ENCODE measurements at places on chromosomes 1 and 21.

DNA sequence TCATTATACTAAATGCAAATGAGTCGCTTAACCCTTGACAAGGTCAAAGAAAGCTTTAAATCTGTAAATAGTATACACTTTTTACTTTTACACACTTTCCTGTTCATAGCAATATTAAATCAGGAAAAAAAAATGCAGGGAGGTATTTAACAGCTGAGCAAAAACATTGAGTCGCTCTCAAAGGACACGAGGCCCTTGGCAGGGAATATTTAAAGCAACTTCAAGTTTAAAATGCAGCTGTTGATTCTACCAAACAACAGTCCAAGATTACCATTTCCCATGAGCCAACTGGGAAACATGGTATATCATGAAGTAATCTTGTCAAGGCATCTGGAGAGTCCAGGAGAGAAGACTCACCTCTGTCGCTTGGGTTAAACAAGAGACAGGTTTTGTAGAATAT lies 62.7 kb downstream of the CAPN2 start:
- DNase-seq: no peak

DNA sequence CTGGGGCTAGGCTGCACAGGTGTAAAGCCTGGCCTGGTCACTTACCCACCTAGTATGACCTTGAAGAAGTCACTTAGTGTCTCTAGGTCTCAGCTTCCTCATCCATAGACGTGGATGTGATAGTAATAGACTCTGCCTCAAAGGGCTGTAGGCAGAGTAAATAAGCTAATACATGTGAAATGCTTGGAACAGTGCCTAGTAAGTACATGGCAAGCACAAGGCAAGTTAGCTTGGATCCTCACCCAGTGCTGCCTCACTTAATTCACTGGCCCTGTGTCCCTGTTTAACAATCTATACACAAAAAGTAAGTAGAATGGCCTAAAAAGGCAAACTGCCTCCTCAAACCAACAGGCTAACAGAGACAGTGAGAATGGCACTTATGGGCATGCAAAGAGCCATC lies 167.8 kb downstream of the PIGK start:
- DNase-seq: no peak

- DNase-seq: no peak
Observed at GRCh38 chr1:23449958-23450357, 25.4 kb upstream of the TCEA3 start.

DNA sequence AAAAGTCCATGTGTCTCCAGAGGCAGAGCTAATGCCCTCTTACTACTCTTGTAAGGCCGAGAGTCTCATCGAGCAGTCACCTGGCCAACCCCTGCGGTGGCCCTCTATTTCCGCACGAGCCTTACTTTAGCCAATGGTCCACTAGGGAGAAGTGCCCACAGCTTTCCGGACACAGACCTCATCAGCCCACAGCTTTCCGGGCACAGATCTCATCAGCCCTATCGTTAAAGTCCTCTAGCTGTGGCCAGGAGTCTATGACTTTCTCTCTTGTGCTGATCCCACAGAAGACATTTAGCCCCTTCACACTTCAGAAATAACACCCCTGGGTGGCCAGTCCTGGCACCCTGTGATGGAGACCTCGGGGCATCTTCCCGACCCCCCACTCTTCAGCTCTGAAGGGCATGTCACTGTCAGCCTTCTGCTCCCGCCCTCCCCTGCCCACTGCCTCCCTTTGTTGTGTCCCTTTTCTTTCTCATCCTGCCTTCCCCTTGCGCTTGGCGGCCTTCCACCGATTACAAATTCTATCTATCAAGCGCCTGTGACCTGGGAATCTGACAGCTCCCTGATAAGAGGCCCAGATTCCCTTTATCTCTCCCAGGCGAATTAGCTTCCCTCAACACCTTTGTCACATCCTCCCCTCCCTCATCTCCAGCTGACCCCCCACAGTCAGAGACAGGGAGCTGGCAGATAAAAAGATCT lies 161.0 kb downstream of the PLXNA2 start:
- no peak for DNase-seq

- DNase-seq: no peak
Observed at GRCh38 chr1:5754817-5755551, 237.2 kb downstream of the NPHP4 start.

DNA sequence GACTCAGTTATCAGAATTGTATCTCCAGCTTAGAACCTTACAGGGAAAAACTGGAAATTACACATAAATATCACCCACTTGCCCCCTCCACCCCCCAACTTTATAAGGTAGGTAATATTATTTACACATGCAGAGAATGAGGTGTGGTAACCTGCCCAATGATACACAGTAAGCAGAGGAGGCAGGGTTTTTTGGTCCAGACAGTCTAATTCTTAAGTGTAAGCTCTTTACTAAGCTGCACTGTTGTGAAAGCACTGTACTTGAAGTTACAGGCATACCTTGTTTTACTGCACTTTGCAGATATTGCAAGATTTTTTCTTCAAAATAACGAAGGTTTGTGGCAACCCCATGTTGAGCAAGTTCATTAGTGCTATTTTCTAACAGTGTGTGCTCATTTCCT lies 24.8 kb upstream of the MYOCOS start:
- DNase-seq: no peak

- DNase-seq: no peak
Observed at GRCh38 chr1:116743535-116743934, 10.7 kb upstream of the CD2 start.

- DNase-seq: no peak
Observed at GRCh38 chr1:18807334-18808063, 52.0 kb downstream of the TAS1R2 start.

GRCh38 chr1:8462371-8462892 lies 144.5 kb downstream of the SLC45A1 start:
- DNase-seq: no peak

- DNase-seq: no peak
Observed at GRCh38 chr1:98389809-98390208, 271.7 kb upstream of the SNX7 start.

GRCh38 chr1:90671741-90672140 lies 45.4 kb downstream of the BARHL2 start:
- DNase-seq: no peak

DNA sequence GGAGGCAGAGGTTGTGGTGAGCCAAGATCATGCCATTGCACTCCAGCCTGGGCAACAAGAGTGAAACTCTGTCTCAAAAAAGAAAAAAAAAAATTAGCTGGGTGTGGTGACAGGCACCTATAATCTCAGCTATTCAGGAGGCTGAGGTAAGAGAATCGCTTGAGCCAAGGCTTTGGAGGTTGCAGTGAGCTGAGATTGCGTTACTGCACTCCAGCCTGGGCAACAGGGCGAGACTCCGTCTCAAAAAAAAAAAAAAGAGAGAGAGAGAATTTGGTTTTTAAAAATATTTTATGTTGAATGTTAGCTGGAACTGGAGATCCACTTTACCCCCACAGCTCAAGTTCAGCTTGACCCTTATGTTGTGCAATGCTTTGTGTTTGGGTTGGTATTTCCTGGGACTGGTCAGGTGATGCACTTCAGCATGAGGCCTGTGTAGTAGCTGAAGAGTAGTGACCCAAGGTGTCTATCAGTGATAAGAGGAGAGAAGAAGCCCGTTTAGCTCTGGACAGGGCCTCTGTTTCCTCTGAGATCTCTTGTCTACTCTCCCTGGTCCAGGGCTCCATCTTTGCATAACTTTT lies 36.8 kb upstream of the MACF1 start:
- DNase-seq: no peak

GRCh38 chr1:147080006-147080661 lies 92.1 kb downstream of the PRKAB2 start:
- DNase-seq: no peak

DNA sequence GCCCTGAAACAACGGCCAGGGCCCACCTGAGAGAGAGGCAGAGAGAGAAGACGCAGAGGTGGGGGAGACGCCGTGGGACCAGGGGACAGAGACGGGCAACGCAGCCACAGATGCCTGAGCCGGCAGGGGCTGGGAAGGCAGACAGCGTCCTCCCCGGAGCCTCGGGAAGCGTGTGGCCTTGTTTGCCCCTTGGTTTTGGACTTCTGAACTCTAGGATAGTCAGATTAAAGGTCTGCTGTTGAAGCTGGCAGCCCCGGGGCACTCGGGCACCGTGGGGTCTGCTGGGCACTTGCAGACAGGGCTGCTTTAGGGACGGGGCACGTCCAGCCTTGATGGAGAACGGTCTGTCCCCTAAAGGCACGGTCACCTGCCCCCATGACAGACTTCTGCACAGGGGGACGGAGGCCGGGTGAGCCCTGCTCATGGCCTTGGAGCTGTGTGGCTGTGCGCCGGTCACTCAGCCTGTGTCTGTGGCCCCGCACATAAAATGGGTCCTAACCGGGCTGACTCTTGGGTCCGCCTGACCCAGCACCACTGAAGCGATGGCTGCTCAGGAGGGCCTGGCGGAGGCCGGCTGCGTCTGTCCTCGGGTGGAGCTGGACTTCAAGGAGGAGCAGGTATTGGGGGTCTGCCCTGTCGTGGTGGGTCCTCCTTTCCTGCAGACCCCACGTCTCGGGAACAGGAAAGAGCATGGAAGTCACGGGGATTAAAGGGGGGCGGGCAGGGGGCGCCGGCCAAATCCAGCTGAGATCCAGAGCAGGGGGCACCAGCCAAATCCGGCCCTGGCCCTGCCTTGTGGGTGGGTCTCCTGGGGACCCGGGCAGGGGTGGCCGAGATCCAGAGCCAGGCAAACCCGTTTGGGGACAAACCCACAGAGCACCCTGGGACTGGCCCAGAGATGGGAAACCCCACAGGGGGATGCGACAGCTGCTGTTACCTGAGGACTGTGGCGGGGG lies 9.6 kb upstream of the RNF223 start:
- no peak for DNase-seq

DNA sequence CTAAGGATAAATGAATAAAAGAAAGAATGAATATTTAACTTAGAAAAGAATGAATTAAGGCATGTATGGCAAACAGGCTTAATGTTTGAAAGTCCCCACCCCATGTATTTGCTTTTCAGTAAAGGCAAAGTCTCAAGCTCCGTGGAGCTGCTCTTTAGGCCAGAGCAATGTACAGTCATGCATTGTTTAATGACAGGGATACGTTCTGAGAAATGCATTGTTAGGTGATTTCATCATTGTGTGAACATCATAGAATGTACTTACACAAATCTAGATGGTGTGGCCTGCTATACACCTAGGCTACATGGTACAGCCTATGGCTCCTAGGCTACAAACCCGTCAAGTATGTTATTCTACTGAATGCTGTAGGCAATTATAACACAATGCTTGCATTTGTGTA lies 51.6 kb upstream of the SPATA6 start:
- no peak for DNase-seq
